ENCODE measurements at places on chromosomes 4 and X.

- no peak for DNase-seq
Measured at GRCh38 chr4:69576251-69576877, 63.1 kb downstream of the UGT2A2 start.

DNA sequence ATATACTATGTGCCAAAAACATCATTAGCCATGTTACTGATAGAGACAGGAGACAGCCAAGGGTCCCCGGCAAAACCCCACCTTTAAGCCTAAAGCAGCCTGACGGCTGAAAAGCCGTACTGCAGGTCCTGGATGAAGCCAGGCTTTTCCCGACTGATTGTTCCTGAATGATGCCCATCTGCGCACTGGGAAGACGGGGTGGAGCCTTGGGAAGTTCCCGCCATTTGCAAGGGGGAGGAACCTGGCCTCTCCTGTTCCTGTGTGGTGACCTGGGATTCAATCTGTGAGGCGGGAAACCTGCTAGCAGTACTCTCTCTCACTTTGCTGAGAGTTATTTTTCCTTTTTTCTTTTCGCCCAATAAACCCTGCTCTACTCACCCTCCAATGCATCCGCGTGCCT lies 15.1 kb upstream of the CAMK2D start:
- DNase-seq = no peak

GRCh38 chrX:44953734-44954502 lies 80.9 kb downstream of the KDM6A start:
- DNase-seq = no peak

- peak; percentile 26 for DNase-seq
Measured at GRCh38 chr4:153113061-153113837, 91.0 kb upstream of the TRIM2 start.

- DNase-seq = no peak
Measured at GRCh38 chr4:186749611-186750281, 26.1 kb upstream of the FAT1 start.

- DNase-seq = peak; percentile 83
Measured at GRCh38 chr4:138680989-138681604, 334.5 kb upstream of the NOCT start.

DNA sequence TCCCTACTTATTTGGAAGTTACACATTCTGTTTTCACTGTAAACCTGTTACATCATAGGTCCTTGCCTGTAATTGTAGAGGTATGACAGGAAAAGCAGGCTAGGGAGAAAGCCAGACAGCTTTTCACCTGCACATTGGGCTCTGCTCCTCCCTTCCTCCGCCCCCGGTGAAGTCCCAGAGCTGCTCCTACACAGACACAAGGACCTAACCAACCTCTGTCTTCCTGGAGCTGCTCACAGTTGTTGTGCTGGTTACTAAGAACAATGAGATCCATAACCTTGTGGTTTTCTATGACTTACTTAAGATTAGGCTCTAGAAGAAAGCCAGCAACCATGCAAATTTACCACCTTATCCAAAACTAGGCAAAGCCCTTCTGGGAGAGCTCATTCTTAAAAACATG lies 40.0 kb downstream of the MOSPD2 start:
- DNase-seq = no peak

GRCh38 chrX:71183341-71183740 lies 38.7 kb downstream of the NLGN3 start:
- no peak for DNase-seq

DNA sequence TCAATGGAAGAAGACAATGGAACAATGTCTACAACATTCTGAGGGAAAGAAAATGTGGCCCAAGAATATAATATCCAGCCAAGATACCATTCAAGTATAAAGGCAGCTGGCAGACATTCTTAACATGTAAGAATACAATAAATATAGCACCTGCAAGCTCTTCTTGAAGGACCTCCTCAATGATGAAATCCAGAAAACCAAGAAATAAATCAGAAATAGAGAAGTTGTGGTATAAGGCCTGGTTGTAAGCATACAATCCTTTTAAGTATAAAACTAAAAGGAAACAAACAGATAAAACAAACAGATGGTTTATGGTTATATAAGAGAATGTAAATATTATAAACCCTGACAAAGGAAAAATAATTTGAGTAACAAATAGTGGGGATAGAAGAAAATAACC lies 33.4 kb downstream of the SYTL4 start:
- DNase-seq = no peak

- DNase-seq = no peak
Measured at GRCh38 chr4:53010318-53010717, 148.2 kb downstream of the RASL11B start.

DNA sequence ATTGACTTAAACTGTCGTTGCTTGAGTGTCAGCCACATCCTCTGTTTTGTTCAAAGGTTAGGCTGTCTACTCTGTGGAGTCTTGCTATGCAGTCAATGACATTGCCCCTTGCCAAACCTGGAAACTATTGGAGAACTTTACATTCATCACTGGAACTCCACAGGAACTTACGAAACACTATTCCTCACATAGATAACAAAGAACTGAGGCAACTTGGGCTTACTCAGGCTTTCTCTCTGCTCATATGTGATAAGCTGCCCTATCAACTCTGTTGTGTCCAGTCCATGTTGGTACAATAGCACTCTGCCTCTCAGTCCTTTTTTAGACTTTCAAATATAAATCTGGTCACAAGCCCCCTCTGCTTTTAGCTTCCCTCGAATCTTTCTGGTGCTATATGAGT lies 9.4 kb downstream of the NPY5R start:
- DNase-seq = no peak

- no peak for DNase-seq
Measured at GRCh38 chr4:633976-634598, 8.7 kb downstream of the PDE6B start.

GRCh38 chr4:108483079-108483478 lies 137.3 kb upstream of the RPL34 start:
- peak; percentile 49 for DNase-seq

DNA sequence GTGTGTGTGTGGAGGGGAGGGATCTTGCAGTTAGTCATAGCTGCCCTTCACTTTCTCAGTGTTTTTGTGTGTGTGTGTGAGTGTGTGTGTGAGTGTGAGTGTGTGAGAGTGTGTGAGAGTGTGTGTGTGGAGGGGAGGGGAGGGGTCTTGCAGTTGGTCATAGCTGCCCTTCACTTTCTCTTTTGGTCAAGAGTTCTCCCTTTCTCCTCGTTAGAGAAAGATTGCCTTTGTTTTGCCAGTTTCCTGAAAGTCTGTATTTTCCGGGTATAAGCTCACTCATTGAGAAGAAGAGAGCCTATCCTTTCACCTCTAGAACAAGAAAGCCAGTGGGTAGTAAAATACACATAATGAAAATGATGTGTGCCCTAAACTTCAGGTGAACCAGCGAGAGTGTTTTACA lies 75.2 kb upstream of the ENPP6 start:
- DNase-seq = no peak

DNA sequence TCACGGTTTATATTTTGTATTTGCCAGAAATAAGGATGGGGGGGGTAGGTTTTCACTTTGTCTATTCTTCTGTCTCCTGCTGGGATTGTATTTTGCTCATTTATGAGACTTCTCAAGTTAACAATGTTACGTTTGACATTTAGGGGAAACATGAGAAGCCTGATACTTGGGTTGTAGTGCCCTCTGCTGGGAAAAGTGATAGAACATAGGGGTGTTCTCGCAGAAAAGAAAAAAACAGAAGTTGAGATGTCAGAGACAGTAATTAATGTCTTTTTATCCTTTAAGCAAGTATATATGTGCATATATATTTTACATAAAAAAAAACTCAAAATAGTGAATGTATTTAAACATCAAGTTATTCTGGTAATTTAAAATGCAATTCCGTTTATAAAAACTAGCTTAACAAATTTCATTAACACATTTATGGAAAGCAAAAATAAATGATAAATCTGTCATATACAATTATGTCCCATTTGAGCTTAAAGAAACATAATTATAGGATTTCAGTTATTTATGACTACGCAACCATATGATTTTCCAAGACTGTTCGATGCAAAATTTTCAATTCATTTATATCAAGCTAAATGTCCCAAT lies 46.0 kb upstream of the TMPRSS11F start:
- peak; percentile 44 for DNase-seq

- no peak for DNase-seq
Measured at GRCh38 chr4:183670251-183670650, 11.2 kb downstream of the TRAPPC11 start.

- DNase-seq = no peak
Measured at GRCh38 chr4:53605783-53606182, 14.5 kb upstream of the LNX1 start.

DNA sequence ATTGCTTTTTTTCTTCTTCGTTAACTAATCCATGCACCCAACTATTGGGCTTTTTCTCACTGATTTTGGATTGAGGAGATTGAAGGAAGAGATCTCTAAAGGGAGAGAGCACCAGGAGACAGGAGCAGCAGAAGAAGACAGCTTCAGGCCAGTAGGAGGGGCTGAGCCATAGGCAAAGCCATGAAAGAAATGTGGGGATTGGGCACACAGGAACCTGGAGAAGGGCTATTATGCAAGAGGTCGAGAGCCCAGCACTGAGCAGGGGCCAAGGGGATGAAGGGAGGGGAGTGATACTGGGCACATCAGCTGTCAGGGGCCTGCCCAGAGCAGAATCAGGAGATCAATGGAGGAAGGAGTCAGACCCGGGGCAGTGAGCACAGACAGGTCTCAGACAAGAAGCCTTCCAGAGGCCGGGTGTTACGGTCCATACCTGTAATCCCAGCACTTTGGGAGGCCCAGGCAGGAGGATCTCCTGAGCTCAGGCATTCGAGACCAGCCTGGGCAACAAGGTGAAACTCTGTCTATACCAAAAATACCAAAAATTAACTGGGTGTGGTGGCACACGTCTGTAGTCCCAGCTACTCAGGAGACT lies 140.9 kb downstream of the BCOR start:
- no peak for DNase-seq

DNA sequence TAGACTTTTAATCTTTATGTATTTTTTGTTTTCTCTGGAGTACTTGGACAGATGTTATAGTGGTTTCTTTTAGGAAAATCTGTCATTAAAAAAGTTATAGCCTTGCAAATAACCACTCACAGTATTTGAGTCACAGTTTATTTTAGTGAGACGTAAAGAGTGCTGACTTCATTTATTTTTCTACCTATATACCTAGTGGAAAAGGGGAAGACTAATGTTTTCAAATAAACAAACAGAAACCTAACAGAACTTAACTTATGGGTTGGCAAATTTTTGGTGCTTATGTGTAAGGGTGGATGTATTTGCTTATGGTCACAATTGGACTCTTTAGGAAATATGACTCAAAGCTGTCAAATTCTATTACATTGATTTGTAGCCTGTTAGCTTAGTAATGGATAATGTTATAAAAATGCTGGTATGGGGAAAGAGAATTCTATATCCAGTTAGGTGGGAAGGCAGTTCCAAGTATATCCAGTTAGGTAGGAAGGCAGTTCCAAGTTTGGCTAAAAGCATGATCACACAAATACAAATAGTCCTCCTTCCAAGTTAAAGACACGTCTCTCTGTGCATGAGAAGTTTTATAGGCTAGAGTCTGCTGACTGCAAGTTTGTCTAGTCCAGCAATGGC lies 61.9 kb downstream of the SLC9A6 start:
- DNase-seq = no peak

- no peak for DNase-seq
Measured at GRCh38 chr4:55242506-55242905, 103.5 kb upstream of the SRD5A3 start.

- no peak for DNase-seq
Measured at GRCh38 chrX:108285356-108285755, 152.9 kb downstream of the COL4A6 start.

DNA sequence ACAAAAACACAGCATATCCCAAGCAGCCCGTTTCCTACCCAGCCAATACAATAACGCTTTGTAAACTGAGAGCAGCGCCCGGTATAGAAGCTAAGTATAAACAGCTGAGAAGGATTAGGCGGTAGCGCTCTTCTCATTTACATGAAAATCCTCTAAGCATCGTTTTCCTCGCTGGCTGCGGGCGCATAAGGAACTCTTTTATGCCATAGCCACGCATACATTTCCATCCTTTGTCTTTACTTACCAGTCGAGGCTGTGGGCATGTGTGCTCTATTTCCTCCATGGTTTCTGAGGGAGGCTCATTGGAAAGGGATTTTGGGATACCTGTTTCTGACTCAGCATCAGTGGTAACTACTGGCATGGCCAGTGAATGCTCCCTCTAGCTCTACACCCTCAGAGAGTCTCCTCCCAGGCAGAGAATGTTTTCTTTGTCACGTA lies 383 bp downstream of the PCYT1B start:
- no peak for DNase-seq

Data from activated CD4-positive, alpha-beta T cell treated with anti-CD3 and anti-CD28 coated beads for 48 hours (primary cell).